Stimulated activated CD8-positive, alpha-beta memory T cell treated with anti-CD3 and anti-CD28 coated beads, Interleukin-2, amount 100 ng/mL, for 1 hour (primary cell): ENCODE measurements at places on chromosomes 6 and 20.

- DNase-seq: no peak
Measured at GRCh38 chr6:38671885-38672467, 31.0 kb downstream of the GLO1 start.

DNA sequence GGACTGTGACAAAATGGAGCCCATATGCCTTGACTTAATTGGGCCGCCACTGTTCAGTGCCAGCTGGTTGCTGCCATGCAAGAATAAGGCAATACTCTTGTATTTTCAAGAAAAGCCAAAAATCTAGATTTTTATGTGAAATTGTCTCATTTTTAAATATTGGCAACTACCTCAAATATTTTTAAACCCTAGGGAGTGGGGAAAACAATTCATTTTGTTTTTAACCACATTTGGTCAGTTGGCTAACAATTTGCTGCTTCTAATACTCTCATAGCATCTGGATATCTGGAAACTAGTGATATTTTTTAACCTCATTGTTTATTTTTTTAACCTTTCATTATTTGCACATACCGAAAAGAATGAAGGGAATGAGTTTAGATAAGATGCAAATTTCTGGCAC is 91.0 kb downstream of the EYA2 start:
- DNase-seq: no peak

DNA sequence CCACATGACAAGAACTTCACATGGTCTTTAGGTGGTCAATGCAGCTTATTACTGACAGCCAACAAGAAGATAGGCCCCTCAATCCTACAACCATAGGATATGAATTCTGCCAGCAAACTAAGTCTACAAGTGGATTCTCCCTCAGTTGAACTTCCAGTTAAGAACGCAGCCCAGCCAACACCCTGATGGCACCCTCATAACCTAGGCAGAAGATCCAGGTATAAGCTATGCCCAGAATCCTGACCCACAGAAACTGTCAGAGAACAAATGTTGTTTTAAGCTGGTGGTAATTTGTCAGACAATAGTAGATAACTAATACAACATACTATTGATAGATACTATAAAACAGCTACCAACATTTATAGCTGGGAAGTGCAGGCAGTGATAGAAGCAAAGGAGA is 38.8 kb downstream of the ATG5 start:
- no peak for DNase-seq

- no peak for DNase-seq
Measured at GRCh38 chr6:44800171-44800783, 412.8 kb downstream of the CDC5L start.

GRCh38 chr6:3456898-3457709 is at the start of gene SLC22A23:
Gene SLC22A23, minus strand, starts transcription at chr6:3457050. Its CDS starts 491 bp downstream, at chr6:3456559.
- DNase-seq: peak; percentile 61

DNA sequence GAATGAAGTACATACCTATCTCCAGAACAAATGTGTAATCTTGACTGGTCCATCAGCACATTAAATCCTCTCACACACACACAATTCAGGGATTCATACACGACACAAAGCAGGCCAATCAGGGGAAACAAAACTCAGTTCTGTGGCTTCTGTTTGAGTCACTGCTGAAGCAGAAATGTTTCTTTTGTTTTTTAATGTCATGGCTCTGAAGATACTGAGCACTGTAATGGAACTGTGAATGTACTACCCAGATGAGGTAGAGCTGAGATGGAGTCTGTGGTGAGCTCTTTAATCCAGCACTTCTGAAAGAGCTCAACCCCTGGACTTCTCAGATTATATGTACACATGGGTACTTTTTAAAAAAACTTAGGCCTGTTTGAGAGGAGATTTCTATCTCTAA is 116.4 kb downstream of the THEMIS start:
- DNase-seq: no peak

GRCh38 chr6:31114541-31114878 is at the start of gene PSORS1C1:
Gene PSORS1C1, plus strand, starts transcription at chr6:31114800. Its CDS starts 14,833 bp downstream, at chr6:31129633.
- no peak for DNase-seq

DNA sequence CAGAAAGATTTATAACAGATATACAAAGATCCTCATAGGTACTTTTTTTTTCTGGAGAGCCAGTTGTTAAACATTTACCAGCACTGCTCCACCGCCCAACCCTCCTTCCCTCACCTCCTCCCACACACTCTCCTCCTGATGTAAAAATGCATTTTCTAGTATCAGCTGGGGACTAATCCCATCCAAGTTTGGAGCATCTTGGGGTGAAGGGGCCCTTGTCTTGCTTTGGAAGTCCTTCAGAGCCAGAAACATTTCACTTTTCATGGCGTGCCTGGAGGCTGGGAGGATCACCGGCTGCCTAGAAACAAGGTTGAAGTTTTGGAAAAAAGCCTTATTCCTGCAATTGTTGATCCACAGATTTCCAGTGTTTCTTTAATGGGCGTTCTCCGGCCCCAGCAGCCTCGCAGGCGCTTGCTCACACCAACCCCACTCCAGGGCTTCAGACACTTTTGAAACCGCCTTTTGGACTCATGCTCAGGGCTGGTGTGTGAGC is 165.1 kb upstream of the AFDN start:
- DNase-seq: no peak

- DNase-seq: no peak
Measured at GRCh38 chr20:63662813-63663189, 4.7 kb downstream of the RTEL1 start.

GRCh38 chr6:157108923-157109322 is 214.4 kb downstream of the TMEM242 start:
- DNase-seq: no peak
